Peyer's patch (tissue), 4 donors: ENCODE measurements at places on chromosomes 12 and 14. TPM values are rescaled to one million over a fixed set of nuclear protein-coding genes. Genes with fewer than 3 reads are reported as not detected.

DNA sequence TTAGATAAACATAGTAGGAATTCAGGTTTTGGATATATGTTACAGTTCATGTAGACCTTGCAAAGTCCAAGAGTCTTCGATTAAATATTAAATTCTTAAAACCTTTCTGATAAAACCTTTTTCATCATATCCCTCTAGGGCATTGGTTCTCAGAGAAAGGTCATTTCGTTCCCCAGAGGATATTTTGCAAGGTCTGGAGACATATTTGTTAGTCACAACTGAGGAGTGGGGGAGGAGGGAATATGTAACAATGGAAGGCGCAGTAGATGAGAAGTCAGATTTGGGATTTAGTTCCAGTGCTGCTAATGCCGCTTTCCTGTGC, 5.3 kb downstream of the TMEM253 start:
- no peak overlapping the region for H3K4me3 ChIP-seq
- H3K27ac ChIP-seq, result peak overlapping the region; percentile 6
- peaks cover 42% of the 10 kb centered on the region for H3K4me1 ChIP-seq
- no peaks in the 10 kb centered on the region for H3K36me3 ChIP-seq
- DNase-seq, result no peak
- no peaks in the 10 kb centered on the region for H3K27me3 ChIP-seq

- no peaks in the 10 kb centered on the region for H3K36me3 ChIP-seq
- no peak for DNase-seq
- H3K27ac ChIP-seq, result no peak overlapping the region
- H3K27me3 ChIP-seq, result no peaks in the 10 kb centered on the region
Observed at GRCh38 chr12:93990832-93991803, 157.3 kb upstream of the PLXNC1 start.

- no peaks in the 10 kb centered on the region for H3K27me3 ChIP-seq
- no peaks in the 10 kb centered on the region for H3K4me1 ChIP-seq
- DNase-seq, result no peak
- H3K27ac ChIP-seq, result no peak overlapping the region
- H3K36me3 ChIP-seq, result no peaks in the 10 kb centered on the region
Observed at GRCh38 chr12:123083661-123084571, 67.0 kb downstream of the PITPNM2 start.

- H3K27ac ChIP-seq, result no peak overlapping the region
- H3K36me3 ChIP-seq, result no peaks in the 10 kb centered on the region
- no peaks in the 10 kb centered on the region for H3K27me3 ChIP-seq
- DNase-seq, result no peak
Observed at GRCh38 chr12:109531411-109531810, 41.9 kb downstream of the MMAB start.

DNA sequence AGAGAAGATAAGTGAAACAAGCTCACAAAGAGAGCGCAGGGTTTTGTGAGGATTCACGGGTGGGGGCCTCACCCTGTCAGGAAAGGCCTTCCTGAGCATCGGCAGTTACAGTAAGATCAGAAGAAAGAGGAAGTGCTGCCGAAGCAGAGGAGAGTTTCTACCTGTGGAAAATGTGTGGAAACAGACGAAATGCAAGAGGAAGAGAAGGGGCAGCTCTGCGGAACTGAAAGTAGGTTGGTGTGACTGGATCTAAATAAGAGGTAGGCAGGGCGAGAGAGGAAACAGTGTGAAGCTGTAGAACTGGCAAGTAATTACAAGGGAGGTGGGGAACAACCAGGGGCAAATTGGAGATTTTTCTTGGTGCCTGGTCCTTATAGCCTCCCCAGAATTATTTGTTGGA, 2.6 kb downstream of the GPR68 start:
- no peaks in the 10 kb centered on the region for H3K36me3 ChIP-seq
- H3K27me3 ChIP-seq, result no peaks in the 10 kb centered on the region
- peak overlapping the region; percentile 74 for H3K27ac ChIP-seq
- no peak for DNase-seq
- H3K4me1 ChIP-seq, result no peaks in the 10 kb centered on the region

GRCh38 chr12:16530268-16530850, 75.6 kb downstream of the LMO3 start:
- H3K4me1 ChIP-seq, result no peaks in the 10 kb centered on the region
- no peak overlapping the region for H3K4me3 ChIP-seq
- DNase-seq, result no peak
- H3K27ac ChIP-seq, result no peak overlapping the region

- H3K27me3 ChIP-seq, result no peaks in the 10 kb centered on the region
- no peaks in the 10 kb centered on the region for H3K36me3 ChIP-seq
- no peaks in the 10 kb centered on the region for H3K4me1 ChIP-seq
- H3K27ac ChIP-seq, result no peak overlapping the region
- H3K4me3 ChIP-seq, result no peak overlapping the region
Observed at GRCh38 chr12:132534076-132534475, 44.1 kb downstream of the FBRSL1 start.

GRCh38 chr12:94663702-94664101, 13.3 kb upstream of the TMCC3 start:
- no peak overlapping the region for H3K4me3 ChIP-seq
- no peaks in the 10 kb centered on the region for H3K27me3 ChIP-seq
- H3K36me3 ChIP-seq, result no peaks in the 10 kb centered on the region
- no peaks in the 10 kb centered on the region for H3K4me1 ChIP-seq
- no peak for DNase-seq

DNA sequence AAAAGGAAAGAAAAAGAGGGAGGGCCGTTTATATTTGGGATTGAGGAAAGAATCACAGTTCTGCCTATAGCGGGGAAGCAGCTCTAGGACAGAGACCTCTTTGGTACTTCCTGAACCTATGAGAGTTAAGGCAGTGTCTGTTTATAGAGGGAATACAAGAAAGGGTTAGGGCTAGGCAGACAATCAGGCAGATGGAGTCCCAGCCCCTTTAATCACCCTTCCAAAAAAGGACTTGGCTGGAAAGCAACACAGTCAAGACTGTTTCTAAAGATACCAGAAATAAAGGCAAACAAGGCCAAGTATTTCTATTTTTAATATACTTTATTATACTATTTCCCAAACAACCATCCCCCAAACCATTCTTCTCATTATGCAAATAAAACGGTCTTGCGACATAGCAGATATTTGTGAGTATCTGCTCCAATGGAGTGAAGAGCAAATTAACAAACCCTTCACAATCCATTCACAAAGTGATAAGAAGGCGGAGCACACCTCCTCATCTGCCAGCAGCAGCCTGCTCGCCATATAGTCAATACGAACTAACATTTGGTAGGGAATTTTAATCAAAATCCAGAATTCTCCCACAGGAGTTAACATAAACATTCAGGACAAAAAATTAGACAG, 697 bp upstream of the GRIP1 start:
- H3K4me1 ChIP-seq, result no peaks in the 10 kb centered on the region
- no peaks in the 10 kb centered on the region for H3K27me3 ChIP-seq
- H3K36me3 ChIP-seq, result no peaks in the 10 kb centered on the region
- H3K4me3 ChIP-seq, result no peak overlapping the region

DNA sequence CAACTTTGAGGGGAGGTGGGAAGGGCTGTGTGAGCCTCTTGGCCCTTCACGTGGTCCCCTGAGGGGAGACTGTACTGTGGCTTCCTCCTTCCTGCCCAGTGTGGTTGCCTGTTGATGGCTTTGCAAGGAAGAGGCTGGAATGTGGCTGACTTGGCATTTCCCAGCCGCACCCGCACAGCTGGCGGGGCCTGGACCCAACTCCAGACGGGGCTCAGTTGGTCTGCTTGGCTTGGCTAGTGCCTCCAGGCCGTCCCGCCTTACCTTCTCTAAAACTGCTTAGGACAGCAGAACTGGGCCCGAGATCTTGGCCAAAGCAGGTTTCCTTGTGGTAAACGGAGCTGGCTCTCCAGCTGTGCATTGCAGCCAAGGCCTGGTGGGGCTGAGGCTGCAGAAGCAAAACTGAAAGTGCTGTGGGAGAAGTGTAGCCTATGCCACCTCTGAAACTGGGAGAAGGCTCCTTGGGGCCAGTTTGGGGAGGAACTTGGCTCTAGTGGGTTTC, 139.5 kb downstream of the SMOC1 start:
- H3K27me3 ChIP-seq, result no peaks in the 10 kb centered on the region
- H3K4me3 ChIP-seq, result no peak overlapping the region
- no peaks in the 10 kb centered on the region for H3K36me3 ChIP-seq
- H3K27ac ChIP-seq, result no peak overlapping the region

The DHRS2 gene
- total RNA-seq, result not detected
